ENCODE measurements at places on chromosomes 2 and 18.

- DNase-seq = no peak
These were observed 21.0 kb upstream of the CDKL4 start for GRCh38 chr2:39264733-39265132.

GRCh38 chr2:1051075-1051474, 100.4 kb downstream of the SNTG2 start:
- DNase-seq = no peak

- DNase-seq = no peak
These were observed 238.2 kb upstream of the RBMS1 start for GRCh38 chr2:160731856-160732255.

- no peak for DNase-seq
These were observed 771.4 kb downstream of the TDRD15 start for GRCh38 chr2:21895200-21895599.

DNA sequence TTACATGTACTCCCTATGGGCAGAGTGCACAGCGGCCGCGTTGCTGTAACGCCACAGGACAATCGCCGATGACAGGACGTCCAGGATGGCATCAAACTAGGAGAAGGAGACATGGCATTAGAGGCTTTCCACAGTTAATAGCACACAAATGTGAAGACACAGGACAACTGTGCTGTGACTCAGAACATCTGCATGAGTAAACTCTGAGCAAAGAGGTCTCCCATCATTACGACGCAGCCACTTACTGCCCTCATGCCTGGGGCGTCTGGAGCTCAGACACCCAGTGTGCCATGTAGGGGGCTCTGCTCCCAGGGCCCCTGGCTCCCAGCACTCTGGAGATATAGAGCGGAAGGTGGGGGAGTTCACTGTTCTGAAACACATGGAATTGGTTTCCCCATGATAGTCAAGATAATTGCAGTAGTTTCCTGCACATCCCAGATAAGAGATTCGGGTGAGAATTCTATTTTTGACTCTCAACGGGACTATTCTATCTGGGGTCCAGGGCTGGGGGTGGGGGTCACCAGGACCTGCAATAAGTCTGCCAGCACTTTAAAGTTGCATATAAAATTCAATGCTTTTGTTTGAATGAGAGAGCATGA, 168.1 kb downstream of the TMEM163 start:
- DNase-seq = no peak

DNA sequence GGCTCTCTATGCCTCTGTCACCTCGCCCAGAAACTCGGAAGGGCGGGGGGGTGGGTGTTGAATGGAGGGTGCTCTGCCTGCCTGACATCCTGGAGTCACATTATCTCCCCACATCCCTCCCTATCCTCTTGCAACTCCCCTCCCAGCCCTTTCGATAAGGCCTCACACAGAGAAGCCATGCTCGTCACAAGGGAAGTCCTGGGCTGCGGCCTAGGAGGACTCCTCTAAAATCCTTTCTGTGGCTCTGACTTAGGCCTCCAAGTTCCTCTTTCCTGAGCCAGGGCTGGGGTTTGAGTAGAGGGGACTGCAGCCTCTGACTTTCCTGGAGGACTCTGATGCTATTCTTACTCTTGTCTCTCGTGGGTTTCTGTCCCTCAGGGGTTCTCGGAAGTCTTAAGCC, 75.0 kb upstream of the PKDCC start:
- DNase-seq = no peak

GRCh38 chr2:17133052-17133671, 385.1 kb downstream of the RAD51AP2 start:
- no peak for DNase-seq

All from stimulated activated CD8-positive, alpha-beta memory T cell treated with anti-CD3 and anti-CD28 coated beads, Interleukin-12 subunit alpha, Interleukin-12 subunit beta, amount 100 ng/mL, for 1 hour (primary cell).